ENCODE measurements at places on chromosomes 1 and 21. TPM values are rescaled to one million over a fixed set of nuclear protein-coding genes. Genes with fewer than 3 reads are reported as not detected.

Gene LAD1
- 244 TPM for total RNA-seq

Gene RGS13
- not detected for total RNA-seq

Gene PDPN
- 18.9 TPM for total RNA-seq

Gene IL19
- total RNA-seq = not detected

Gene MUTYH
- 15.2 TPM for total RNA-seq

Gene CFAP74
- total RNA-seq = not detected

Gene CHRM3
- total RNA-seq = under 0.01 TPM

Gene WNT2B
- total RNA-seq = 0.65 TPM

Gene GPR89A
- 15.9 TPM for total RNA-seq

Gene RPF1
- 54.1 TPM for total RNA-seq

Gene APOBEC4
- total RNA-seq = not detected

Gene CD2
- not detected for total RNA-seq

Gene PCSK9
- 125 TPM for total RNA-seq
